ENCODE measurements at places on chromosomes 6 and 20.

DNA sequence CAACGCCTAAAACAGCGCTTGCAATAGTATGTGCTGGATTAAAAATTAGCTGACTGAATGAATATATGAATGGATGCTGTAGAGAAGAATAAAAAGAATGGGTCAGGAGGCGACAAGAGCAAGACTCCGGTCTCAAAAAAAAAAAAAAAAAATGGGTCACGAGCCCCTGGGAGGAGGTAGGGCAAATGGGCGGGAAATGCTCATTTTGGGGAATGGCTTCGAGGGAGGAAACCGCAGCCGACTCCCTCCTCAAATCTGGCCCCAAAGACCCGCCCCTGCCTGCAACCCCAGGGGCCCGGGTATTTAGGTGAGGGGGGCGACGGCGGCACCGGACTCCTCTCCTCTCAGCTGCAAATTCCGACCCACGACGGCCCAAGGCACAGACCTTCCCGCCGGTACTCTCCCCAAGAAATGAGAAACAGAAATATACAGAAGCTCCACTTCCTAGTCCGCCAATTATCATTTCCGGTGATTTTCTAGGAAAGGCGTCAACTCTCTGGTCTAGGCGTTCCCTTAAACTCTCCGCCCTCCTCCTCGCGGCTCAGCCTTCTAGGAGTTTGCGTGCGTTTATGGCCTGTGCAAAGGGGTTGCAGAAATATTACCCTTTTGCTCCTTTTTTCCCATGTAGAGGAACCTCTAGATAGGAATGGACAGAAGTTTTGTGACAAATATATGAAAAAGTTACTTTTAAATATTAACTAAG lies at the start of gene ZNF311:
Gene ZNF311, minus strand, starts transcription at position 133 of the 703 bp plus-strand sequence. CDS start 1,361 bp downstream, outside the sequence.
- peak; percentile 84 for DNase-seq

- DNase-seq, result no peak
Measured at GRCh38 chr6:5995949-5996713, 10.6 kb downstream of the NRN1 start.

DNA sequence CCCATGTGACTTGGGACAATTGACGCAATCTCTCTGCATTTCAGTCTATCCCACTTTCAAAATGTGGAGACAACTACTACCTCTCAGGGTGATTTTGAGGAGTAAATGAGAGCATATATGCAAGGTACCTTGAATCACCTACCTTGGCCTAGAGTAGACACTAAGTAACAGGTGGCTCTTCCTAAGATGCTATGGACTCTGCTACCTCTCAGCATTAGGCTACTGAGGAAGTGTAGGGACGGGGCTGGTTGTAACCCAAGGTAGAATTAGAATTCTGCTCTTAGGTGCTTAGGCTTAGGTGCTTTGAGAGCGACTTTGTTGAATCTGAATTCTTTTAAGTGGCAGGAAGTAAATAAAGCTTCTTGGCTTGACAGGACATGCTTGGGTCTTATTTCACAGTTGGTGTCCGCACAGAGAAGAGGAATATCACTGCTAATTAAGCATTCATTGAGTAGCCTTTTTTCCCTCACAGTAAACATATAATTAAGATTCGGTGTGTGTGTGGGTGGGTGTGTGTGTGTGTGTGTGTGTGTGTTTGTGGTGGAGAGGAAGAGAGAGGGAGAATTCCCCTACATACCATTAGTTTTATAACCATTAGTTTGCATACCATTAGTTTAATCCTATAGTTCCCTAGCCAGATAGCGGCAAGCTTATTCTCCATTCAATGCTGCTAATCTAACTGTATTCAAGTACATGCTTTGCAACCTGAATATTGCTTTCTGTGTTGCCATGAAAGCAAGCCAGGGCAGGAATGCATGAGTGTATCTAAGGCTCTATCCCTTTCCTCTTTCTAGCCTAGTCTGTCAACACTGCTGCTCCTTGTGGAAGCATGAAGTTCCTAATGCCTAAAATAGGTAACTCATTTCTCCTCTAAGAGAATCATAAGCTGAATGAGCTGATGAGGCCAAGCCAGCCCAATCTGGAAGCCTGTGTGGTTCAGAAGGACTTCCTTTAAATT lies 112.5 kb downstream of the IPCEF1 start:
- no peak for DNase-seq

GRCh38 chr20:20037960-20038359 lies 14.3 kb downstream of the CRNKL1 start:
- no peak for DNase-seq

GRCh38 chr6:46626228-46626909 lies 26.2 kb downstream of the CYP39A1 start:
- no peak for DNase-seq

GRCh38 chr20:62219992-62220665 lies at the start of gene HRH3:
Gene HRH3, minus strand, starts transcription at chr20:62220278. Its CDS starts 308 bp downstream, at chr20:62219970.
- no peak for DNase-seq

- no peak for DNase-seq
Measured at GRCh38 chr20:6579417-6579816, 188.1 kb upstream of the BMP2 start.

DNA sequence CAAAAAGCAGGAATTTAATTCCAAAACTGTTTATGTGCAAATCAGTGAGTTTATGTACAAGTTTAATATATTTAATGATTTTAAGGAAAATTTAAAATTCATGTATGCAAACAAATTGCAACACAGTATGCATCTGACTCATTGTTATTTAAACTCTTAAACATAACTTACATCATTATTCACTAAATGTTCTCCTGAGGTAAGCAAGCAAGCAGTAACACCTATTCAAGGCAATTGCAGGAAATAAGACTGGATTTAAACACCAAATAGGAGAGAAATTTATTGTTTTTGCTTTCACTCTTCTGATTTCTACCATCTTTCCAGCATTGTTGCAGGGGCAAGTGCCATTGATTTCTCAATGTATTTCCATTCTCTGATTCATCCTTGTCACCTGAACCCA lies 239.5 kb downstream of the TFAP2A start:
- no peak for DNase-seq

DNA sequence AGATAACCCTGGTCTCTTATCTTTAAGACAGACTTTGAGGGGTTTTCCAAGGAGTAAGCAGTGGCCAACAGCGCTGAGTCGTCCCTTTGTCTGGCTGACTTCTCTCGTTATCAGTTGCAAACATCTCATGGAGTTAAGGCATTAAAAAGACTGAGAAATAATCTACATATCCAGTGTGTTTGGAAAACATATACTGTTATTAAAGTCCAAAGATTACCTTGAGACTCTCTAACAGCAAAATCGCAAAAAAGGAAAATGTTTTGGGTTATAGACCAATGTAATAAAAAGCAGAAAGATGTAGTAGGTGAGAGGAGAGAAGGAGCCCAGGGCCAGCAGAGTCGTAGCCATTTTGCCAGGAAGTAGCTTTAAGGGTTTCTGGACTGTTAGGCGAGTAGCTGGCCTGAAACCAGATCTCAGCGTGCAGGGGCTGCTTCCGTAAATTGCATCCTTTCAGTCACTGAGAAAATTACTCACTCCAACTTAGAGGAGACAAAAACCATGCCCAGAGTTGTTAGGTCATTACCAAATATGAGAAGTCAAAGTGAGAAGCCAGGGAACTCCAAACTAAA lies 24.6 kb downstream of the MYLK4 start:
- no peak for DNase-seq

DNA sequence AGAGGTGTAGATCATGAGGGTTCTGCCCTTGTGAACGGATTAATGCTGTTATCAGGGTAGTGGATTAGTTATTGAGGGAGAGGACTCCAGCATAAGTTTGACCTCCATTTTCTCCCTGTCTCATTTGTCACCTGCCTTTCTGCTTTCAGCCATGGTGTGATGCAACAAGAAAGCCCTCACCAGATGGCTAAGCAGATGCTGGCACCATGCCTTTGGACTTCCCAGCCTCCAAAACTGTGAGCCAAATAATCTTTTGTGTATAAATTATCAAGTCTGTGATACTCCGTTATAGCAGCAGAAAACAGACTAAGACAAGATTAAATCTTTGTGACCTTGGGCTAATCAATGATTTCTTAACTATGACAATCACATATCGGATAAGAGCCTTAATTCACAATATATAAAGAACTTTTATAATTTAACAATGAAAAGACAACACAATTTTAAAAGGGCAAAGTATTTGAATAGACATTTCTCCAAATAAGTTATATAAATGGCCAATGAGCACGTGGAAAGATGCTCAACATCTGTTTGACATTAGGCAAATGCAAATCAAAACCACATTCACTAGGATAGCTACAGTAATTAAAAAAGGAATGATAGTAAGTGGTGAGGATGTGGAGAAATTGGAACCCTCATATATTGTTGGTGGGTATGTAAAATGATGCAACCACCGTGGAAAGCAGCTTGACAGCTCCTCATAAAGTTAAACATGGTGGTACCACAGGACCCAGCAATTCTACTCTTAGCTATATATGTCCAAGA lies 45.3 kb upstream of the IFNGR1 start:
- DNase-seq, result no peak

GRCh38 chr20:63344616-63345327 lies 16.4 kb downstream of the CHRNA4 start:
- DNase-seq, result no peak

- no peak for DNase-seq
Measured at GRCh38 chr6:44487002-44487401, 99.5 kb downstream of the CDC5L start.

GRCh38 chr6:170172392-170172791 lies 118.5 kb downstream of the DLL1 start:
- DNase-seq, result no peak

- DNase-seq, result no peak
Measured at GRCh38 chr20:21944227-21944626, 238.8 kb downstream of the PAX1 start.

DNA sequence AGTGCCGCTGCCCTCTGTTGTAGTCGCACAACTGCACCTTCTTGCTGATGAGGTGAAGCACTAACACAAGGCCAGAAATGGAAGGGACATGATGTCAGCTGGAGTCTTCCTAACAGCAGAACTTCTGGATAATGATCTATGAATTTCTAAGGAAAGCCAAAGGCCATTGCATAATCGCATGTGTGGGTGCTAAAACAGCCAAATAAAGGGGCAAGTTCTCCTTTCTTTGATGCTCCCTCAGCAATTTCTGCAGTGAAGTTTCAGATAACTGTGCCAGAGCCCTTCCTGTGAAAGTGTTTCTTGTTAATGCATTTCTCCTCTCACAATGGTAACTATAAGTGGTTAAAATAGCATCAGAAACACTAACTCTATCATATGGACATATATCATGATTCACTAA lies 8.0 kb upstream of the F13A1 start:
- DNase-seq, result no peak

DNA sequence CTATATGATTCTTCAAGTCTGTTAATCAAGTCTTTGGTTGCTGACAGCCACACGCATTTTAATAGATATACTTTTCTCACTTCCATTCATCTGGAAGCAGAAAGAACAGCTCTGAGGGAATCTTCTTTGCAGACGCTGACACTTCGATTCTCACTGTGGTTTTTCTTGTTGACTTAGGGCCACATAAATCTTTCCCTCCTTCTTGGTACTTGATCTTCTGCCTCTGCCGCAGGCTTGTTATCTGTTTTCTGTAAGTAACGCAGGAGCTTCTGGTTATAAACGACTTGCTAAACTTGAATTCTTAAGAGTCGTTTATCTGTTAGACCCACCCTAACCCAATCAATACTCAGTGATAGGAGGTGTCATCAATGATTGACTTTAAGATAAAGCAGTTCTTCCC lies 268.8 kb upstream of the SULF2 start:
- no peak for DNase-seq

DNA sequence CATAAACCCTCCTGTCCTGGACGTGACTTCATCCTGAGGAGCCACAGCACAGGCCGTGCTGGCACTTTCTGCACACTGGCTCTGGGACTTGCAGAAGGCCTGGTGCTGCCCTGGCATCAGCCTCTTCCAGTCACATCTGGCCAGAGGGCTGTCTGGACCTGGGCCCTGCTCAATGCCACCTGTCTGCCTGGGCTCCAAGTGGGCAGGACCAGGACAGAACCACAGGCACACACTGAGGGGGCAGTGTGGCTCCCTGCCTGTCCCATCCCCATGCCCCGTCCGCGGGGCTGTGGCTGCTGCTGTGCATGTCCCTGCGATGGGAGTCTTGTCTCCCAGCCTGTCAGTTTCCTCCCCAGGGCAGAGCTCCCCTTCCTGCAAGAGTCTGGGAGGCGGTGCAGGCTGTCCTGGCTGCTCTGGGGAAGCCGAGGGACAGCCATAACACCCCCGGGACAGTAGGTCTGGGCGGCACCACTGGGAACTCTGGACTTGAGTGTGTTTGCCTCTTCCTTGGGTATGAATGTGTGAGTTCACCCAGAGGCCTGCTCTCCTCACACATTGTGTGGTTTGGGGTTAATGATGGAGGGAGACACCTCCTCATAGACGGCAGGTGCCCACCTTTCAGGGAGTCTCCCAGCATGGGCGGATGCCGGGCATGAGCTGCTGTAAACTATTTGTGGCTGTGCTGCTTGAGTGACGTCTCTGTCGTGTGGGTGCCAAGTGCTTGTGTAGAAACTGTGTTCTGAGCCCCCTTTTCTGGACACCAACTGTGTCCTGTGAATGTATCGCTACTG lies 22.0 kb upstream of the PYGB start:
- no peak for DNase-seq

GRCh38 chr20:63006540-63007359 lies at the start of gene BHLHE23:
Gene BHLHE23, minus strand, starts transcription at chr20:63006964. Its CDS starts 190 bp downstream, at chr20:63006774.
- DNase-seq, result no peak

DNA sequence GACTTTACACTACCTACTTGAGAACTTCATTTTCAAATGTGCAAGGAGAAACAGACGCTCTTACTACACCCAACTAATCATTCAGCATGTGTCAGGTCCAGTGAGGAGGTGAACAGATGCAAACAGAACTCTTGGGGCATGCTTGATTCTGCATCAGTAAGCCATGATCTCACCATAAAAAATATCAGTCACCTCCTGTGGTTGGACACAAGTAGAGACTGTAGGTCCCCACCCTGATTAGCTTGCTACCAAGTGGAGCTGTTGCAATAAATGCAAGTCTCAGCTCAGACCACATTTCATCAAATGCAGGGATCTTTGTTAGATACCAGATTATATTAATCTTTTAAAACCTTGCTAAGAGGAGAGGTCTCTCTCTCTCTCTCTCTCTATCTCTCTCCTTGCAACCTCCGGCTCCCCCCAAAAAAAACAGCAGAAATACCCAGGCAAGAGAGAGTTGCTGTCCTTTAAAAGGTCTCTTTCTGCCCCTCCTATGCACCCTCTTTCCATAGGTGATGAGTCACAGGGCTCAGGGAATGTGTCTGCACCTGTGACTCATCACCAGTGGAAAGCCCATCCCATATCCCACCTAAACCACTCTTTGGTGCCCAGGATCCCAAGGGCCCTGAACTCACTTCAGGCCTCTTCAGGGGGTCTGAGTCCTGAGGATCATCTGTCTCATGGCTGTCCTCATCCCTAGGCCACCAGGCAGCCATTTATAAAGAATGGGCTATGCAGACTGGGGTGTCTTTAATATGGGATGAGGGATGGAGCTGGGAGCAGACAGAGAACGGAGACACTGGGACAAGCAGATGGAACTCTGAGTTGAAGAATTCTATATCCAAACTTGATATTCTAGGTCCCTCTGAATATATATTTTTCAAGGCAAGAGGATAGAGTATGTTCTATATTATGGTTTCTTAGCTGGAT lies 154.5 kb downstream of the QRSL1 start:
- DNase-seq, result no peak

- no peak for DNase-seq
Measured at GRCh38 chr6:11634948-11635347, 97.4 kb downstream of the TMEM170B start.

Measured in GF-D8 (cell line).